Endothelial cell of umbilical vein (primary cell): ENCODE measurements at places on chromosomes 7 and 10.

GRCh38 chr7:13165854-13166253 lies 478.4 kb downstream of the ARL4A start:
- DNase-seq, result peak; percentile 52

- DNase-seq, result no peak
Measured at GRCh38 chr10:47031211-47031900, 120.1 kb downstream of the PTPN20 start.

DNA sequence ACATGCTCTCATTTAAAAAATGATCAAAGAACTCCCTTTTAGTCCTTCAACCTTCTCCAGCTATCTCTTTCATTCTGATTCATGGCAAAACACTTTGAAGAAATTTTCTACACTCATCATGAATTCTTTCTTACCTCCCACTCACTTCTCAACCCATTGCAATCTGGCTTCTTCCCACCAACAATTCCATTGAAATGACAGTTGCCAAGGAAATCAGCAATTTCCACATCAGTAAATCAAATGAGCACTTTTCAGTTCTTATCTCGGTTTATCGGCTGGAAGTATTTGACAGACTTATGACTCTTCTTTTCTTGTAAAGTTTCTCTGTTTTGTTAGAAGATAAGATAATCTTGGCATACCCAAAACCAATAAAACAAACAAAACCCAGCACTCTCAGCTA lies 99.1 kb upstream of the CACNA2D1 start:
- peak; percentile 77 for DNase-seq

DNA sequence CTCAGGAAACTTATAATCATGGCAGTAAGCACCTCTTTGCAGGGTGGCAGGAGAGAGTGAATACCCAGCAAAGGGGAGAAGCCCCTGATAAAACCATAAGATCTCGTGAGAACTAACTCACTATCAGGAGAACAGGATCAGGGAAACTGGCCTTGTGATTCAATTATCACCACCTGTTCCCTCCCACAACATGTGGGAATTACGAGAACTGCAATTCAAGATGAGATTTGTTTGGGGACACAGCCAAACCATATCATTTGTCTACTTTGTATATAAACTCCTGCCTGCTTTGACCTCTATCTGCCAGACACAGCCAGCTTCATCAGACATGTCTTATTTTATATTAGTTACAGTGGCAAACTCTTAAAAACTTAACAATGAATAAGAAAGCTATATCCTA lies 50.4 kb downstream of the ARMC3 start:
- no peak for DNase-seq

GRCh38 chr10:43001427-43001795 lies 75.5 kb upstream of the RET start:
- no peak for DNase-seq

- no peak for DNase-seq
Measured at GRCh38 chr7:85479918-85480643, 293.2 kb upstream of the SEMA3D start.

- DNase-seq, result peak; percentile 12
Measured at GRCh38 chr10:117419921-117420320, 44.7 kb upstream of the PDZD8 start.
